Heart right ventricle (tissue), 16 donors: ENCODE measurements at places on chromosomes 5 and 9. TPM values are rescaled to one million over a fixed set of nuclear protein-coding genes. Genes with fewer than 3 reads are reported as not detected.

TAF11L5 gene
- total RNA-seq = not detected

SUB1 gene
- 187 TPM for total RNA-seq

- no peak for DNase-seq
Observed at GRCh38 chr5:72012906-72013305, 94.4 kb upstream of the MAP1B start.

DNA sequence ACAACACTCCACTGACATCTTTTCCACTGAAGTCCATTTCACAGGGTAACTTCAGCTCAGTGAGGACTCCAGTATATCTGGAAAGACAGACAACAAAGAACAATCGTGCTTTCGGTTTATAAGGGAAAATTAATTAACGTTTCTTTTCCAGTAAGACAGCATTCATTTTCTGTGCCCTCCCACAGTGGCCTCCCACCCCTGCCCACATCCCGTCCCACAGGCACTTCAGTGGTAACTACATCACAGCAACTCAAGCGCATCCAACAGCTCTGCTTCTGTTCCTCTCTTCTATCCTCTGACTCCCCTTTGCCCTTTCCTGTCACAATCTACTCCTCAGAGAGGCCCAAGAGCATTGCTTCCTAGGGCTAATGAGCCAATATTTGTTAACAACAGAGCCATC is 40.3 kb downstream of the GLDC start:
- DNase-seq = no peak

DNA sequence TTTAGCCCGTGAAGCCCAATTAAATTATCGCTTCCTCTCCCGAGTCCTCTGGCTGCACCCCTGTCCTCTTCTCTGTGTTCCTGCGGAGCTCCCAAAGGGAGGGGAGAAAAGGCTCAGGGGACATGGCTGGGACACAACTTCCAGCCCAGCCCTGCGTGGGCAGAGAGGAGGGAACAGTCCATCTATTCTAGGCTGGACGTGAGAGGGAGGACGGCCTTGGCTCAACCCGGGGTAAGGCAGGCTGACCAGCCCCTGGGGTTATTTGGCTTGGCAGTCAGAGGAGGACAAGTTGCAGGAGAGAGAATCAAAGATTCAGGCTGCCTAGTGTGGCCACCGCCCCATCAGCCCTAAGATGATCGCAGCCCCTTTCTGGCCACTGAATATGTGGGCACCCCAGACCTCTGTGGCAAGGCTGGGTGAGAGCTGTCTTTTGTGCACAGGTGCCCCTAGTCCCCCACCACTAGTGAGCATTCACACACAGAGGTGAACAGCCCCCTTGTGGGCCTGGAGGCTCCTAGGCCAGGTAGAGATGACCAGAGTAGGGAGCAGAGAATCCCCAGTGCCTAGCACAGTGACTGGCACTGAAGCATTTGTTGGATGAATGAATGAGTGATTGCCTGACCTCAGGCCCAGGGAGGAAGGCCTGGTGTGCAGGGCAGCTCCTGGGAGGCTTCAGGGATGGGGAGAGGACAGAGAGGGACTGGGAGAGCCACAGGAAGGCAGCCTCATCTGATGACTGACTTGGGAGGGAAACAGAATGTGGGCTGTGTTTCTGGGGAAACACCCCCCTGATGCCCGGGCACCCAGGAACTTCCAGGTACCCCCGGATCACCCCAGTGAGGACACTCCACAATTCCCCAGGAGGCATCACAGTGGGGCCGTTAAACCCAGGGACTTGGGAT is 133.9 kb downstream of the C9orf50 start:
- DNase-seq = peak; percentile 89

DNA sequence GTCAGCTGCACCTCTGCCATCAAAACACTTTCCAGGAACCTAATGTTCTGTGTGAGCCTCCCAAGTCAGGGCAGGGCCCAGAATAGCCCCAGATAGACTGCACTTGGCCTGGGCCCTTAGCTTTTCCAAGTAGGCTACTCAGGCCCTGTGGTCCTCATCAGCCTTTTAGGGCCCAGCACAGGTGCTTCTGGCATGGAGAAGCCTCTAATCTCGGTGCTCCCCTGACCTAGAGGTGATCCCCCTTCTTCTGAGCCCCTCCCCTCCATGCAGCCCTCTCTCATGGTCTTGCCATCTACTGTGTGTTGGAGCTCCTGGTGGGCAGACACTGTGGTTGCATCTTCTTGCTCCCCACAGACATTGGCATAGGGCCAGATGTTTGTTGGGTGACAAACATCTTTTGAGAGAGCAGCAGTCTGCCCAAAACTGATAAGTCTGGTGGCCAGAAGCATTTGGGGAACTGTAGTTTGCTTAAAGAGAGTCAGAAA is 28.1 kb downstream of the FRMPD1 start:
- no peak for DNase-seq
